Activated CD4-positive, alpha-beta T cell treated with anti-CD3 and anti-CD28 coated beads, Interleukin-2, Interleukin-4, amounts not matched to agents 100 ng/mL and 50 ng/mL, durations not matched to agents 16 hours and 8 hours (primary cell): ENCODE measurements at places on chromosomes 4 and X.
A peak's percentile ranks its signal among the peaks of the same experiment; 100 is the strongest.

- DNase-seq: no peak
These were observed 68.2 kb upstream of the TENM3 start for GRCh38 chr4:182174979-182175378.

- DNase-seq: no peak
These were observed 1660.3 kb upstream of the PCDH10 start for GRCh38 chr4:131488772-131489171.

DNA sequence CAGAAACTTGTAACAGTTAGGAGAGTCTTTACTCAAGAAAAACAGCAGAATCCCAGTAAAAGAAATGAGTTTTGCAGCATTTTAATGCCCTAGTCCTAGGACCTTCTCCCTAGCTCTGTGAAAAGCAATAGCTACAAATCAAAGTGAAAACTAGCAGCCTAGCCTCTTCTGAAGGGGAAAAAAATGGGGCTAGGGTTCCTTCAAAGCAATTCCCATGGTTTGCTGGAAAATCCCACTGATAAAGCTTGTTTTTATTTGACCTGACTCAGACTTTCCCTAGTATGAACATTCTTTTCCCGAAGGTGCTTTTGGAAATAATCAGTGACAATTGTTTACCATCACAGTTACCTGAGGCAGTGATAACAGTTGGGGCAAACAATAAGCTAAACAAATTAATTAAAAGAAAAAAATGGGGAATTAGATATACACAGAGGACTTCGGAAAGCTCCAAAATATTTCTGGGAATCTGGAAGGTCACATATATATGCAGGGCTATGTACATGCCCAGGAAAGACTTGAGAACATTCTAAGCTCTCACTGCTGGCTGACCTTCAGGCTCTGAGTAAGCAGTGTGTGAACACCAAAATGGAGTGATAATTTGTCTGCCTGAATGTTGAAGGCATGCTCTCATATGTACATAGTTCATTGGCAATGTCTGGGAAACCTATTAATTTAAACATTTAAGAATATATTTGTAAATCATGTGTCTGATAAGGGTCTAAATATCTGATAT, 285.9 kb downstream of the KCTD8 start:
- no peak for DNase-seq

GRCh38 chr4:76548704-76549103, 113.7 kb downstream of the SHROOM3 start:
- DNase-seq: no peak

DNA sequence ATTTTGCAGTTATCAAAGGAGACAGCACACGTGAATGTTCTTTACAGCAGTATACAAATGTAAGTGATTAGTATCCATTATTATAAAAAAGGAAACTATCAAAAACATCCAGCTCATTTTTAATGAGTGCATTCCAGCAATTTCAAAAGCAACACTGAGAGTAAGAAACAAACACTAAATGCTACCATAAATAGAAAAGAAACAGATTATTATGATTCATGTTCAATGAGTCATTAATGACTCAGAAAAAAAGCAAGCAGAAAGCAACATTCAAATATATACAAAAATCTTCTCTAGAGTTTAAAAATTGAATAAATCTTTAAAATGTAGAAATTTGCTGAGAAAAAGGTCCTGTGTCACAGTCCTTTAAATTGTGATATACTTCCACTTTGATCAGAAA, 346.5 kb upstream of the FMR1 start:
- DNase-seq: no peak

DNA sequence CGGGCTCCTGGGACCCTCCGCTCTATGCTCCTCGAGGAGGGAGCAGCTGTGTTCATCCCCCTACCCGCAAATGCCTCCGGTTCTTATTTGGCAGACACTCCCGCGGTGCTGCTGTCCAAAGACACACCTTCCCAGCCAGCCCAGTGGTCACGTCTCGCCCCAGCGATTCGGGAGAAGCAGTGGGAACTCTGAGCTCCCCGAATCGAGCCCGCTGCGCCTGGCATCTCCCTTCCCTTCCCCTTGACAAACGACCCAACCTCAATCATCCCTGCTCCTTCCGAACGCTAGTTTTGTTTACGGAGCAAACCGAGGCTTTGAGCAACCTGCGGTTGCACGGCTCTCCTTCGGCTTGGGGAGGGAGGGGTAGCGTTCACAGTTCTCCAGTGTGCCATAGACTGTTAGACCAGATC, 317 bp upstream of the FRMPD4 start:
- no peak for DNase-seq

DNA sequence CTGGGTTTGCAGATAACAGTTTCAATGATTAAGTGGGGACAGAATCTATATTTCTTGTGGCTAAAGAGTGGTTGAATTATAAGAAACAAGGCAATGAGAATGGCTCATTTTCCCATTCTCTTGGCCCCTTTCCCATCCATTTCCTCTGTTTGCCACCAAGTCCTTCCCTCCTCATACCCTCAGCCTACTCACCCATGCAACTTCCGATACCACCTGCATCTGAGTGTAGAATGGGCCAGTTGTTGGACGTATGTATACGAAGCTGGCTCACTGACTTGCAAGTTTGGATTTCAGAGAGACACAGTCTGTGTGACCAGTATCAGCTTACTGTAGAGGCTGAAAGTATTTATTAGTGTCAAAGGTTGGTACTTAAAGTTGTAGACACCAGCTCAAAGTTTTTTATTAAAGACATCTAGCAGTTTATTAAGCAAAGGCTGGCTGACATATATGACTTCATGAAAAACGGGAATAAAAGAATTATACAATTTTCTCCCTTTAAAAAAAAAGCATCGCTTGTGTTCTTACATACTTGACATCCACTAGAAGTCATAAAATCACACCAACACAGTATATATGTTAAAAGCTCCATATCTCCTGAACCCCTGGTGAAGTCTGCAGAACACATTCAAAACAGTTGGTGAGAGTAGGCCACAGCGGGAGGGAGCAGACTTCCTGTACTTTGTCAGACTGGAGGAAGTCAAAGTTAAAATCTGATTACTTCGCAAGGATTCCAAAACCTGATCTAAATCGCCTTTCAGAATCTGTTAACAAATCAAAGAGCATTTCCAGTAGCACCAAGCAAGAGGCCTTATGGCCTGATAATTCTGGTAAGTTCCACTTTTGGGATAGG, 22.4 kb upstream of the STIM2 start:
- DNase-seq: no peak

DNA sequence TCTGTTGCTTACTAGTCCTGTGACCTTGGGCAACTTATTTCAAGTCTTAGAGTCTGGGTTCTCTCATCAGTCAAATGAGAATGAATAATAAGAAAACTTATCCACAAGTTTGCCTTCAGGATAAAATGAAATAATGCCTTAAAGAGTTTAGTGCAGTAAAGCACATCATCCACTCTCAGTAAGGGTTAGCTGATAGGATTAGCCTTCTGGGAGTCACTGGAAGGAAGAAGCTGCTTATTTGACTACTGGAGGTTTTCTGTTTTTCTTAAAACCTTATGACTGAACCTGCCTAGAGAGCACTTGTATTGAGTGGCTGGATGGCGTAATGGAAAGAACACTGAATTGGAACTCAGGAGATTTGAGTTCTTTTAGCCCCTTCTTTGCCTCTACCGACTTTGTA, 1.8 kb downstream of the RNF128 start:
- no peak for DNase-seq

DNA sequence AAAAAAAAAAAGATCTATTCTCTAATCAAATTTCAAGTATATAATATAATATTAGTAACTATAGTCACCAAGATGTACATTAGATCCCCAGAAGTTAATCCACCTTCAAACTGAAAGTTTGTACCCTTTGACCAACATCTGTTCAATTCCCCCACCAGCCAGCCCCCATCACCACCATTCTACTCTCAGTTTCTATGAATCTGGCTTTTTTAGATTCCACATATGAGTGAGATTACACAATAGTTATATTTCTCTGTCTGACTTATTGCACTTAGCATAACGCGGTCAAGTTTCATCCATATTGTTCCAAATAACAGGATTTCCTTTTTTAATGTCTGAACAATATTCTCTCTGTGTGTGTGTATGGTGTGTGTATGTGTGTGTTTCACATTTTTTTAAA, 33.7 kb upstream of the VMA21 start:
- no peak for DNase-seq

DNA sequence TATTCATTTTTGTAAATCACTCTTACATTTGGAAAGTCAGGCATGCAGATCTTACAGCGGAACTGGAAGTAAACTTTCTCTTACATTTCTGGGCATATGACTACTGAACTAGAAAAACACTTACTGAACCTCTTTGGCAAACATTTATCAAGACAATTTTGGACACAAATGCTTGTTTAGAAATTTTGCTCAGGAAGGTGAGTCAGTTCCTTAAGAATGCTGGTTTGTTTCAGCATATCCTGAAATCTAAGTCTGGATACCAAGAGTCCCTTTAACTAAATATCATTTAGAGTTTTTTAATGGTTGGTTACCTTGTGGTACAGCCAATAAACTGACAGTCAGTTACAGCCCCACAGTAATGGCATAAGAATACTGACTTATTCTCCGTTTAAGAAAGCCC, 15.0 kb downstream of the SHISA3 start:
- DNase-seq: no peak

DNA sequence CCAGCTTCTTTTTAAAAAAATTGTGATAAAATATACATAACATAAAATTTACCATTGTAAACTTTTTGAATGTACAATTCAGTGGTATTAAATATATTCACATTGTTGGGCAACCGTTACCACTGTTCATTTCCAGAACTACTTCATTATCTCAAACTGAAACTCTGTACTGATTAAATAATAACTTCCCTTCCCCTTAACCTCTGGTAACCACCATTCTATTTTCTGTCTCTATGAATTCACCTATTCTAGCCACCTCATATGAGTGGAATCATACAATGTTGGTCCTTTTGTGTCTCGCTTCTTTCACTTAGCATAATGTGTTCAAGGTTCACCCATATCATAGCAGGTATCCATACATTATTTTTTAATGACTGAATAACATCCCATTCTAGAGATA, 8.3 kb downstream of the GPR50 start:
- DNase-seq: no peak

DNA sequence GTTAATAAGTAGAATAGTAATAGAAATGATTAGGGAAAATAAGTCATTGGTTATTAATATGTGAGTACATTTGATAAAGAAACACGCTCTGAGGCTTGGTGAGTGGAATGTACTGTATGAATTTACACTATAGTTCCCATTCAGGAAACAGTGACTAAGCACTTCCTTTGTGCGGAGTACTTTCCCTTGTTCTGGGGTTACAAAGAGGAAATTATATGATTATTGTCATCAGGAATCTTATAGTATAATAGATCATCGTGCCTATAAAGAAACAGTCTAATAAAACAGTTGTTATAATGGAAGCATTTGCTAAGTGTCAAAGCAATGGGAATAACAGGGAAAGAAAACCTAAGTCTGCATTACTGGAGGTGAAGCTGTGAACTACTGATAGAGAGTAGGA, 138.0 kb downstream of the RPA4 start:
- no peak for DNase-seq

DNA sequence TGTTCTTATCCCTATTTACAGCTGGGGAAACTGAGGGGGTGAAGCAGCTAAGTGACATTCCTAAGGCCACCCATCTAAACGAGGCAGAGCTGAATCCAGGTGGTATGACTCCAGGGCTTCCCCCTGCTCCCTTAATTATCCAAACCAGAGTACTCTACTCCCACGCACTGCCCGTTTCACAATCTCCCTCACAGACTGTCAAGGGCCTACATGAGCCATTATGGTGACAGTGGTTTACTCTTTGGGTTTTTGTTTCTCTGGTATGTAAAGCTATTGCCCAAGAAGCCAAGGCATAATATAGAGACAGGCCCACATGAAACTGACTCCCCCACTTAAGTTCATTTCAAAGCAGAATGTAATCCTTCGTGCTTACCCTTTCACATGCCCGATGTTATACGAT, 95.1 kb downstream of the NHS start:
- no peak for DNase-seq

DNA sequence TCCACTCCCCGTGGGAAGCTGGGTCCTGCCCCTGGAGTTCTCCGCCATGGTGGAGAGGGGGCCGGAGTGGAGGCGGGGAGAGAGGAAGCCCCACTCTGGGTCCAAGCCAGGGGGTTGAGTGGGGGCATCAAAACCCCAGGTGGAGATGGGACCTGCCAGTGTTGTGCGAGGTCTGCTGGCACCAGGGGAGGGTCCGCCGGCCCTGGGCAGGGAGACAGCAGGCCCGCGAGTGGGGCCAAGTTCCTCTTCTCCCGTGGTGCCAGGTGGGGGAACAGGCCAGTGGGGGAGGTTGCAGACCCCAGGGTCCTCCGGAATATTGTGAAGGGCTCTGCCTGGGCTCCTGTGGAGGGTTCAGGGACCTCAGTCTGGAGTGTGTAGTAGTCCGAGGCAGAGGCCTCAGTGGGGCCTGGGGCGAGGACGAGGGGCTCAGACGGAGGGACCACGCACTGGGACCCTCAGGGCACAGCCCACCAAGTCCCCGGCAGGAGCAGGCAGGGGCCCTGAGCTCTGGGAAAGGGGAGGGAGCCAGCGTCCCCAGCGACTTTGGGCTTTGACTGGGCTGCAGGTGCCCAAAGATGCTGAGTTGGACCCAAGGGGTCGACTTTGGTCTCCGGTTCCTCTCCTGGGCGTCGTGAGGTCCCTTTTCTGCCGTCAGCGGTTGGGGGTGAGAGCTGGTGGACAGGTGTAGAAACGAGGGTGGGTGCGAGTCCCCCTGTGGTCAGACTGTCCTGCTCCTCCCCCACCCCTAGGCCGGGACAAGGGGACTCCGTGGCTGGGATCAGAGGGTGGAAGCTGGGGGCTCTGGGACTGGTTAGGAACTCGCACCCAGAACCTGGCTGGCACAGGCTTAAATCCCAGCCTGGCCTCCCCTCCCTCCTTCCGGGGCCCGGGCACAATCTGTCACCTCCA, 43.8 kb upstream of the NKX1-1 start:
- DNase-seq: no peak

- DNase-seq: no peak
These were observed 56.6 kb upstream of the BCOR start for GRCh38 chrX:40154250-40154852.

GRCh38 chrX:12973561-12974304, 1.2 kb upstream of the TMSB4X start:
- no peak for DNase-seq

GRCh38 chr4:189497516-189497915, 443.2 kb upstream of the FRG1 start:
- DNase-seq: no peak

- DNase-seq: peak; percentile 32
These were observed 277.5 kb upstream of the AGTR2 start for GRCh38 chrX:115892787-115893671.

- DNase-seq: no peak
These were observed 23.1 kb downstream of the MAGEA8 start for GRCh38 chrX:149903889-149904748.

DNA sequence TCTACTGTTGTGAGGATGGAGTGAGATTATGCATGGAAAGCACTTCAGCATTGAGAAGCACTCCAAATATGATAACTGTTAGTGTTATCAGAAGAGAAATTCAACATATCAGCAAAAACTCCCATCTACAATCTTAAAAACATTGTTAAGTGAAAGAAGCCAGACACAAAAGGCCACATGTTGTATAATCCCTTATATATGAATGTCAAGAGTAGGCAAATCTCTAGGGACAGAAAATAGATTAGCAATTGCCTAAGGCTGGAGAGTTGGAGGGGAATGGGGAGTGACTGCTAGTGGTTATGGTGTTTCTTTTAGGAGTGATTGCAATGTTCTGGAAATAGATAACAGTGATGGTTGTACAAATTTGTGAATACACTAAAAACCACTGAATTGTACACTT, 122.5 kb upstream of the LNX1 start:
- DNase-seq: no peak

- no peak for DNase-seq
These were observed 13.6 kb upstream of the GPR174 start for GRCh38 chrX:79130857-79131256.
